Epithelial cell of alveolus of lung (primary cell): ENCODE measurements at places on chromosomes 2 and 18. TPM values are rescaled to one million over a fixed set of nuclear protein-coding genes. Genes with fewer than 3 reads are reported as not detected.

Gene TMEM178A
- 0.39 and 1.8 TPM in 2 replicates for total RNA-seq

Gene VSNL1
- total RNA-seq = 0.26 TPM in 1 of 2 replicates, not detected in the other

Gene CRIM1
- 30.4 and 125 TPM in 2 replicates for total RNA-seq

Gene PFN4
- 0.39 TPM in 1 of 2 replicates, not detected in the other for total RNA-seq

Gene CFAP210
- total RNA-seq = not detected in 2 replicates

Gene ICA1L
- total RNA-seq = 1.8 and 4.9 TPM in 2 replicates

Gene EFR3B
- 0.40 and 0.78 TPM in 2 replicates for total RNA-seq

Gene RAB27B
- 0.08 and 7.5 TPM in 2 replicates for total RNA-seq

Gene MAP4K3
- 16.3 and 24.3 TPM in 2 replicates for total RNA-seq

Gene LRRTM4
- not detected in 2 replicates for total RNA-seq

Gene NFATC1
- 5.4 and 7.6 TPM in 2 replicates for total RNA-seq

Gene RGPD3
- under 0.01 and 0.13 TPM in 2 replicates for total RNA-seq

Gene CPO
- not detected in 2 replicates for total RNA-seq

Gene SLC23A3
- total RNA-seq = 1.4 TPM in 1 of 2 replicates, not detected in the other

Gene SCN2A
- 0.08 and 0.26 TPM in 2 replicates for total RNA-seq

Gene SLC5A7
- not detected in 2 replicates for total RNA-seq

Gene SPAG16
- total RNA-seq = 13.2 and 26.5 TPM in 2 replicates

Gene DCDC2C
- not detected in 2 replicates for total RNA-seq

Gene NPHP1
- 2.6 and 2.8 TPM in 2 replicates for total RNA-seq

Gene STEAP3
- 10.0 and 39.8 TPM in 2 replicates for total RNA-seq

Gene CFLAR
- total RNA-seq = 23.7 and 62.8 TPM in 2 replicates

Gene MPP4
- 4.3 TPM in 1 of 2 replicates, not detected in the other for total RNA-seq

Gene IL1RL2
- 0.52 and 0.88 TPM in 2 replicates for total RNA-seq

Gene NPPC
- not detected in 2 replicates for total RNA-seq

Gene DIPK1C
- total RNA-seq = not detected in 2 replicates

Gene ANKRD30BL
- not detected in 2 replicates for total RNA-seq

Gene POTEI
- total RNA-seq = not detected in 2 replicates

Gene RBBP8
- 14.8 and 30.9 TPM in 2 replicates for total RNA-seq

Gene ITGA4
- total RNA-seq = 7.3 and 58.6 TPM in 2 replicates

Gene MPV17
- total RNA-seq = 80.7 and 88.8 TPM in 2 replicates

Gene MROH2A
- not detected in 2 replicates for total RNA-seq

Gene TRIP12
- total RNA-seq = 89.2 and 99.3 TPM in 2 replicates

Gene SCYGR3
- not detected in 2 replicates for total RNA-seq

Gene WNT10A
- 0.08 TPM in 1 of 2 replicates, not detected in the other for total RNA-seq

Gene CHRNA1
- total RNA-seq = 4.1 and 5.7 TPM in 2 replicates

Gene CNGA3
- not detected in 2 replicates for total RNA-seq

Gene MEP1B
- not detected in 2 replicates for total RNA-seq

Gene METTL5
- 59.1 and 65.3 TPM in 2 replicates for total RNA-seq

Gene CRYGC
- total RNA-seq = not detected in 2 replicates

Gene CFAP221
- not detected in 2 replicates for total RNA-seq

Gene EVA1A
- 4.9 and 50.7 TPM in 2 replicates for total RNA-seq
